ENCODE measurements at places on chromosomes 2 and 18.

GRCh38 chr2:71864085-71864484 lies 283.6 kb downstream of the CYP26B1 start:
- no peak for DNase-seq

DNA sequence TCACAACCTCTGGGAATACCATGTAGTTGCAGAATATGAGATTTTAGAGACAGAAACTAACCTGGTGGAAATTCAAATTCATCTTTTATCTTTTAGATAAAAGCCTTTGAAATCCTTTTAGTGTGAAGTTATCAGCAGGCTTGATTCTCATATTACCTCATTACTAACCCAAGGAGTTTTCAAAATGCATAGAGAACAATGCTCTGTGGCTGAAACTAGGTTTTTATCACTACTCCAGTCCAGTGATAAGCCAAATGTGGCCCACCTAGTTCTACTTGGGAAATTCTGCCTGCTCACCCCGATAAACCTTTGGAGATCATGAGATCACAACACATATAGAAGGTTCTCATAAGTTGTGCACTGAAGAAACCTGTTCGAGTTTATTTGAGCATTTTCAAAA lies 121.7 kb downstream of the MMADHC start:
- no peak for DNase-seq

GRCh38 chr18:48002933-48003365 lies 72.5 kb upstream of the SMAD2 start:
- DNase-seq = no peak

DNA sequence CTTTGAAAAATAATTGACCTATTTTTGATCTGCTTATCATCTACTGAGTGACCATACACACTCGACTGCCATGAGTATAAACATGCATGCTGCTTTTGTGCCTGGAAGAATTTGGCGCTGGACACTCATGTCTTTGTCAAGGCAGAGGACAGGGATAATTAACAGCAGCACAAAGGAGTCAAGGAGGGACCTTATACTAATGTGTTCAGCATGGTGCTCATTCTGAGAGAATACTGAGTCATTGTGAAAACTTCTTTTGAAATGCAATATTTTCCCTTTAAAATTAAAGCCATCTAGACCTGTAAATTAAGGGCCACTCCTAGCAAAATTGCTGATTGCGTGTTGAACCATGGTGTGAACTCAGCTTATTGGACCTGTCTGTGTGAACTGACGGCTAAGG lies 116.3 kb downstream of the ZNF532 start:
- no peak for DNase-seq

DNA sequence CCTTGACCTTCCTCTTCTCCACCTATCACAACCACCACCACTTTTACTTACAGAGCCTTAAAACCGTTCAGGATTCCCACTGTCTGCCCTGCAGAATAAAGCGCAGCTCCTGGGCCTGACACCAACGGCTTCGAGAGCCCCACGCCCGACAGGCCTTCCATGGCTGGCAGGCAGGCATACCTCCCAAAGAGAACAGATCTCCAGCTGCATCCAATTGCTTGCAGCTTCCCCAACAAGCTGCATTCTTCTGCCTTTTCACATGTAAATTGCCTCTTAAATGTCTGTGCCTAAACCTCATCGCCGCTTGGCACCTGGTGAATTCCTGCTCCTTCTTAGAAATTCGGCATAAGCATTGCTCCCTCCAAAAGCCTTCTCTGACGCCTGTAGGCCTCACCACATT lies 31.5 kb upstream of the FAM124B start:
- no peak for DNase-seq

DNA sequence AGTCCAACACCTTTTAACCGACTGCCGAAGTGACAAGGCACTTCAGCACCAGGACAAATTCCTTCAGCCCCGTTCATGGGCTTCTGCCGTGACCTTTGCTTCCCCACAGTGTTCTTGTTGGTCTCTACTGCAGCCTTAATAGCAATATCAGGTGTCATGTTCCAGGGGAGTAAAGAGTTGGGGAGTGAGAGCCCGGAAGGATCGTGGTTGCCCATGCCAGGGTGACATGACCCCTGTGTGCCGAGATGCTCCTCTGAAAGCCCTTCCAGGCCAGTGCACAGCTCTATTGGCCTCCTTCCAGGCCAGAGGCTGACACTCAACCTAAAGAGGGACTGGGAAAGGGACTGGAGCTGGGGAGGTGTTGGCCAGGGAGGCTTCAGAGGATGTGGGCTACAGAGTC lies 279.2 kb downstream of the CYRIA start:
- no peak for DNase-seq

DNA sequence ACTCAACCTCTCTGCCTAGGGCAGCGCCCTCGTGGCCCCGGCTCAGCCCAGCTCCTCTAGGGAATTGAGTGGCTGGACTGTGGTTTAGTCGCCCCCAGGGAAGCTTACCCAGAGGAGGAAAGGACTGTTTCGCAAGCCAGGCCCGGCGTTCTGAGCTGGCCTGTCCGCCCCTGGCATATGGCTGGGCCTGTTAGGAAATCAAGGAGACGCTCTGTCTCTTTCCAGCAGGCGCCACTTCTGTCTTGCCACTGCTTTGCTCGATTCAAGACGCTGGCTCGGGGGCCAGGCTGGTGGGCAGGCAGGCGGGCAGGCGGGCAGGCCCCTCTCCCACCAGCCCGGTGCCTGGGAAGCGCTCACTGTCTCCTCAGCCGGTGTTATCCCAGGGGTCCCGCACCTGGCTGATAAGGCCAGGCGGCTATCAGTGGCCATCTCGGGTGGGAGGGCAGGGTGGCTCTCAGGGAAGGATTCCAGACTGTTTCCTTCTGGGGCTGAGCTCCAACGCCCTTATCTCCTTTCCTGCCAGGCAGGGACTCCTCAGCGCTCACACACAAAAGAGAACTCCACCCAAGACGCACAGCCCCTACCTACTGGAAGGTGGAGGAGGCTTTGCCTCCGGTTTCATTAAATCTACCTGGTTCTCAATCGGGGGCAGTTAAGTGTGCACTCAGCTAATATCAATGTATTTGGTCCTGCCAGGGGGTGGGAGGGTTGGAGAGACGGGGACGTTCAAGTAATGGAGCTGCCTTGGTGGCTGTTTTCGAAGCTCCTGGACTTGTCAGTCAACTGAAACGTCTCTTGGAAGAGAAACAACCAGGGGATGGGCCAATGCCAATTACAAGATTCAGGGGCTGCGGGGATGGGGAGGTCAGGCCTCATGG lies 109.1 kb downstream of the SMAD7 start:
- no peak for DNase-seq

- DNase-seq = no peak
Measured at GRCh38 chr18:55920063-55920462, 332.1 kb upstream of the TCF4 start.

DNA sequence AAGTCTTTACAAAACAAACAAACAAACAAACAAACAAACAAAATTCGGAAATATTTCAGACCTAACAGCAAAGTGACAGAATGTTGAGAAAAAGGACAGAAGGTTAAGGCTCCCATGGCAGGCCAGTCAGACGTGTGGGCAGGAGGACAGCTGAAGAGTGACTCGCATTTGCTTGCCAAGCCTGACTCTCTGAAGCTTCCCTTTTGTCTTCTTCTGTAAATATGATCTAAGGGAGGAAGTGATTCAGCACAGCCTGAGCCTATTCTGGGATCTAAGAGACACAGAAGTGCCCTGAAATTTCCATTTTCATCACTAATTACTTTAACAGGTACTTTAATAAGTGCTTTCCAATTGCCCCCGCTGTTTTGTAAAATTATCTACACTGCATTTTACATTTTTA lies 134.0 kb upstream of the LYPD1 start:
- no peak for DNase-seq

DNA sequence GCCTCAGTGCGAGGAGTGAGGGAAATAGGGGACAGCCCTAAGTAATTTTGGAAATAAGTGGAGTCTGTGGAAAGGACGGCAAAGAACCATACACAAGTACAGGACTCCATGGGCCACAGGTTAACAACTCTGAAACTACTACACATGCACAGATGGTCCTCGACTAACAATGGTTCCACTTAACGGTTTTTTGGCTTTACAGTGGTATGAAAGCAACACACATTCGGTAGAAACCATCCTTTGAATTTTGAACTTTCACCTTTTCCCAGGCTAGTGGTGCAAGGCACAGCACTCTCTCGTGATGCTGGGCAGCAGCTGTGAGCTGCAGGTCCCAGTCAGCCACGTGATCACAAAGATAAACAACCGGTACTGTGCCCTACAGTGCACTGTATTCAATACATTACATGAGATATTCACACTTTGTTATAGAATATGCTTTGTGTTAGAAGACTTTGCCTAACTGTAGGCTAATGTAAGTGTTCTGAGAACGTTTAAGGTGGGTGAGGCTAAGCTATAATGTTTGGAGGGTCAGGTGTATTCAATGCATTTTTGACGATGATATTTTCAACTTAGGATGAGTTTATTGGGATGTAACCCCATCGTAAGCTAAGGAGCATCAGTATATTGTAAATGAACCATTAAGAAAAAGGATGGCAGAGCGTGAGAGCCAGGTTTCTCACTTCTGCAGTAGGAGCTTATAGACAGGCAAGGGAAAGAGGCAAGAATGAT lies 44.6 kb downstream of the TBC1D8 start:
- DNase-seq = no peak

GRCh38 chr2:65299246-65299645 lies 71.6 kb downstream of the ACTR2 start:
- peak; percentile 60 for DNase-seq

GRCh38 chr18:45980229-45980628 lies 13.1 kb upstream of the EPG5 start:
- DNase-seq = no peak

GRCh38 chr2:151021747-151022452 lies 239.8 kb downstream of the RBM43 start:
- DNase-seq = no peak

DNA sequence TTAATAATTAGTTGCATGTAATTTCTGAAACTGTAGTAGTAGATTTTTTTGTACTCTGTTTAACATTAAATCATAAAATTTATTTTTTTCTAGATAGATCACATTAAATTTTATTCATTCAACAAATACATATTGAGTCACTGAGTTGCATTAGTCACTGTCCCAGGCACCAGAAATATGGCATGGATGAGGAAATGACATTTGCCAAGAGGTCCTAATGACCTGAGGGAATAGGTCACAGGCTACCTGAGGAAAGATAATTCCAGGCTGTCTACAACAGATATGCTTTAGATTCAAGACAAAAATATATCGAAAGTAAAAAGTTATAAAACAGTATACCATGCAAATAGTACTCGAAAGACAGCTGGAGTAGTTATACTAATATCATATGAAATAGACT lies 852.4 kb upstream of the ACVR2A start:
- DNase-seq = no peak

DNA sequence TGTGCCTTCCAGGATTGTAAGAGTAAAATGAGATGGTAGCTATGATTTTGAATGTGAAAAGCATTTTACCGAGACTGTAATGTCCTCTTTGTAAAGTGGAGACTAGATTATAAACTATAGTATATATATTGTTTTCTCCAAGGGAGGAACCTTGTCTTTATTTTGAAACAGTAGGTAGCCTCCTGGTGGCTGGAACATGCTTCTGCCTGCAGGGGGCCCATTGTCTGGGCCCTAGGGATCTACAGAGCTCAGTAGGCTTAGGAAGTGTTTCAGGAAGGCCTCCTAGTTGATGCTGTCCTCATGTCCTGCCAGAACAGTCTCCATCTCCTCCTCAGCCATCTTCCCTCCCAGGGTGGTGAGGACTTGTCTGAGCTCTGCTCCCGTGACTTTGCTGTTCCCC lies 3.0 kb downstream of the PIKFYVE start:
- DNase-seq = no peak

DNA sequence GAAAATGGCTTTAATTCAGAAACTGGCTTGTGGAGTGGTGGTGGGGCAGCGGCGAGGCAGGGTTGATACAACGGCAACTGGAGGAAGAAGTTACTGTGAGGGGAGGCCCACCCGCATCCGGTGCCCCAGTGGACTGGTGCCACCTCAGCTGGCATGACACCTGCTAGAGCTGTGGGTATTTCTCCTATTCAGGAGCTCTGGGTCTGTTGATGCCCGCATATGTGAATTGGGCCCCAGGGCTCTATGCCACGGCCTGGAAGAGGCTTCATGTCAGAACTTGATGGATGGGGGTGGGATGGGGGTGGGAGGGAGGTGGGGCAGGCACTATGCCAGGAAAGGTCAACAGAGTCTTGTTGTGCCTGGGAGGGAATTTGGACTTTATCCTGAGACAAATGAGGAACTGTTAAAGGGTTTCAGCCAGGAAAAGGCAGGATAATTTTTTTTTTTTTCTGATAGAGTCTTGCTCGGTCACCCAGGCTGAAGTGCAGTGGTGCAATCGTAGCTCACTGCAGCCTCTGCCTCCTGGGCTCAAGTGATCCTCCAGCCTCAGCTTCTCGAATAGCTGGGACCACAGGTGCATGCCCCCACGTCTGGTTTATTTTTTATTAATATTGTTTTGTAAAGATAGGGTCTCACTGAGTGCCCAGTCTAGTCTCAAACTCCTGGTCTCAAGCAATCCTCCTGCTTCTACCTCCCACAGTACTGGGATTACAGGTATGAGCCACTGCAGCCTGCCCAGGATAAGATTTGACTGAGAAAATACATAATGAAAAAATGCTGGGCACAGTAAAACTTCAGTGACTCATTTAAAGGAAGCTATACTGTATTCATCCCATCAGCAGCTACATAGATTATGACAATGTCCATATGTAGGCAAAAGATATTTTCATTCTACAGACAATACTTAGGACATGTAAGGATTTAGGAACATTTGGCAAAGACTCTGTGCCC lies 52.6 kb downstream of the SH2D6 start:
- no peak for DNase-seq

Data from activated T-cell treated with anti-CD3 and anti-CD28 coated beads for 48 hours (primary cell).